NCI-H345 (cell line): ENCODE measurements at places on chromosomes 11 and 22.

GRCh38 chr11:69917529-69917928 is 98.3 kb upstream of the FGF3 start:
- DNase-seq, result no peak

GRCh38 chr11:110860461-110860860 is 148.2 kb upstream of the ARHGAP20 start:
- DNase-seq, result no peak

GRCh38 chr22:36838119-36839030 is 21.5 kb upstream of the PVALB start:
- DNase-seq, result peak; percentile 57

- no peak for DNase-seq
Observed at GRCh38 chr11:130562549-130562948, 114.1 kb downstream of the ADAMTS15 start.

- DNase-seq, result no peak
Observed at GRCh38 chr11:132072858-132073211, 702.4 kb downstream of the NTM start.

DNA sequence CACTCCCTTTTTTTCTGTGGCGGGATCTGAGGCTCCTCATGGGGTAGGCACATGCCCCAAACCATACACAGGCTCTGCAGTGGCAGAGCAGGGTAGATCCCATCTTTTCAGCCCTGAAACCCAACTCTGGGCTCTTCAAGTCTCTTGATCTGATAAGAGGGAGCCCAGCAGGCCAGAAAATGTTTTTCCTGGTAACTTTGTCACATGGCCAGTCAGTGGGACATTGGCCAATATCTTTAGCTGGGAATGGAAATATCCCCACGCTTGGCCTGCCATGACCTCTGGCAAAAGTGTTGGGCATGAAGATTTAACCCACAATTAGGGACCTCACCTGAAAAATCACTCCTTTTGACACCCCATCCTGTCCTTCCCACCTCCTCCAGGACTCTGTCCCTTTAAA is 8.1 kb downstream of the INPP5J start:
- DNase-seq, result no peak

GRCh38 chr11:99184146-99184545 is 163.4 kb downstream of the CNTN5 start:
- DNase-seq, result no peak

DNA sequence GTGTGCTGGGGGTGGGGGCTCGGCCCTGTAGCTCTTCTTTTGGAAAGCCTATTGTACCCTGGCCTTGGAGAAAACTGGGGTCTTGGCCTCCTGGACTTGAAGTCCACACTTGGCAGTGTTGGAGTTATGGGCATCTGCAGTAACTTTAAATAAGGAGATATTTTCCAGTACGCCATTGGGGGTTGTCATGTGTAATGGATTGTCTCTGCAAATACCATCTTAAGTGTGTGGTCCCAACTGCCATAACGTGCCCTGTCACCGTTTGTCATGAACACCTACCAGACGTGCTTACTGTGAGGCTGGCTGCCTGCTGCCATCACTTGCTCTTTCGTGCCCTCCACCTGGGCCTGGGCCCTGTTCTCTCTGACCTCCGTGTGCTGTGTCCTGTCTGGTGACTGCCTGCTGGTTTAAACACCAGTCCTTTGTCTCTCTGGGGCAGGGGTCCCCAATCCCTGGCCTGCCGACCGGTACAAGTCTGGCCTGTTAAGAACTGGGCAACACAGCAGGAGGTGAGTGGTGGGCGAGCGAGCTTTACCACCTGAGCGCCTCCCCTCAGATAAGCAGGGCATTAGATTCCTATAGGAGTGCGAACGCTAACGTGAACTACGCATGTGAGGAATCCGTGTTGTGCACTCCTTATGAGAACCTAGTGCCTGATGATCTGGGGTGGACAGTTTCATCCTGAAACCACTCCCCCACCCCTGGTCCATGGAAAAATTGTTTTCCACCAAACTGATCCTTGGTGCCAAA is 3.6 kb upstream of the ZDHHC8 start:
- DNase-seq, result no peak

DNA sequence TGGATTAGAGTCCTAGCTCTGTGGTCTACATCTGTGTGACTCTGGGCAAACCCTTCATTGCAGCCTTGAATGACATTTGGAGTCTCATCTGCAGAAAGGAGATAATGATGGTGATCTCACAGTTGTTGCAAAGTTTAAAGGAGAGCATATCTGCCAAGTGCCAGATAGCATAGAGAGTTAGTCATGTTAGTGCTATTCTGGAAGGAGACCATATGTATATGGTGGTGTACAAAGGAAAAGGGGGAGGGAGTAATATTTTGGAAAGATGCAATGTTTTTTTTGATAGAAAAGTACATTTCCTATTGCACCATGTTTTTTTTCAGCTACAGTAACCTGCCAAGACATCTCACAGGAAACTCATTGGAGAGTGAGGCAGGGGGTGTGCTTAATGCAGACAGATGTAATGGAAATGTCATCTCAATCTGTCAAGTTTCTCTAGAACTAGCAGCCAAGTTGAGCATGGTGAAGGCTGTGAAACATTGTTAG is 92.1 kb upstream of the NARS2 start:
- DNase-seq, result no peak

DNA sequence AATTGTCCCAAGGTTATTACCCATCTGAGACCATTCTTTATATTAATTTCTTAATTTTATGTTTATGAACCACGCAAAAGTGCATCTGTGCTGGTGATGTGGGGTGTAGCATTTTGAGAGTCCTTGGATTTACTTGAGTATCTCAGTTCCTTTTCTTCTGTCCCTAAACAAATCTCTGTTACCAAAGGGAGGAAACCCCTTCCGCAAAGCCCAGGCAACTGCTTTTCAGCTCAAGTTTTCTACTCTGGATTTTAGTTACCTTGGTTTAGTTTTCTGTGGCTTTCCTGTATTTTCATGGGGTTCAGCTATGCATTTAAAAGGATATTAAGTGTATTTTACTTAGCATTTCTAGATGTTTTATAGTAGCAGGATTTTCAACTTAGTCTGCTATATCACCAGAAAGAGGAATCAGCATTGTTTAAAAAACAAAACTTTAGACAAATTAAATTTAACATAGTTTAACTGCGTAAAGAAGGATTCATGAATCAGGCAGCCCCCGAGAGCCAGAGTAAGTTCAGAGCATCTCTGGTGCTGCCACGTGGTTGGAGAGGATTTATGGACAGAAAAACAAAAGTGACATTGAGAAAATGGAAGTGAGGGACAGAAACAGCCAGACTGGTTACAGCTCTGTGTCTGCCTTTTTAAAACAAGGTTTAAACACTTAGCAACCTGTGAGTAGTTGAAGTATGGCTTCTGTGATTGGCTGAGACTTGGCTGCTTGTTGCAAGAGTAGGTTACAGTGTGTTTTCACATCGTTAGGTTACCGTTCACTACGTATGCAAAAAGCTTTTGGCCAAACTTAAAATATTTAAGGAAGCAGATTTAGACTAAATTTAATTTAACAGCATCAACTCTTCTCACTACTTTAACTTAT is 9.6 kb downstream of the ADM start:
- peak; percentile 13 for DNase-seq

- no peak for DNase-seq
Observed at GRCh38 chr11:67510023-67510345, 2.0 kb upstream of the CDK2AP2 start.

DNA sequence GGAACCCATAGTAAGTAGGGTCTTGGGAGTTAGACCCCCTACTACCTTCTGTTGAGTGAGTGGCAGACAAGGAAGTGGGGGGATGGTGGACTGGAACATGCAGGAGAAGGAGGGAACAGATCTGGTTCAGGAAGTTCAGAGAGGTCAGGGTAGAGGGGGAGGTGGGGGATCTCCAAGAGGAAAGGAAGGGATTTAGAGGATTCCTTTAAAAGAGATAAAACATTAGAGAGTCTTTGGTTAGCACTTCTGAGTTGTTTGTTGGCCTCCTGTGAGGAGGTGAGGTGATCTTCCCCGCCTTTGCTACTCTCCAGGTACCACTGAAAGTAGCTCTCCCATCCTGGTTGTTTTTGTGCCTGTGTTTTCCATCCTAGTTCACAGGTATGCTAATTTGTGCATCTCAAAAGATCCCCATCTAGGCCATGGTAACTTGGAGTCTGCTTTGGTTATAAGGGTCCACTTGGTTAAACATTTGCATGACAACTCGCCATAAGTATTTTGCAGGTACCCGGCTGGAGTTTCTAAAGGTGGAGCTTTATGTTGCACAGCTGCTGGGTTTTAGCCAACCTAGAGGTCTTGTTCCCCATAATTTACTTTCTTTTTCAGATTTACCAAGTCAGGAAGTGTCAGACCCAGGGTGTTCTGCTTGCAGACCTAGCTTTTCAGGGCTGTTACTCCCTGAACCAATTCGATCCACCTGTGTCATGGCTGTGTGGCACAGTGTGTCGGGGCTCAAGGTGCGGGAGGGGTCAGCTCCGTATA is 79.3 kb upstream of the SORL1 start:
- DNase-seq, result no peak

- no peak for DNase-seq
Observed at GRCh38 chr22:44620841-44621257, 81.2 kb upstream of the PRR5 start.

- DNase-seq, result no peak
Observed at GRCh38 chr22:36595940-36596339, 67.0 kb upstream of the EIF3D start.

- DNase-seq, result no peak
Observed at GRCh38 chr11:92424281-92424680, 199.7 kb downstream of the FAT3 start.

- peak; percentile 90 for DNase-seq
Observed at GRCh38 chr22:23849009-23850006, 8.4 kb upstream of the SLC2A11 start.
